Stimulated activated CD4-positive, alpha-beta T cell treated with anti-CD3 and anti-CD28 coated beads, TNF-alpha, amount 100 ng/mL, for 4 hours (primary cell): ENCODE measurements at places on chromosomes 7 and 10.

GRCh38 chr7:157570531-157571200, 233.9 kb downstream of the DNAJB6 start:
- no peak for DNase-seq

- DNase-seq, result peak; percentile 57
These were observed at the start of gene SUN1 for GRCh38 chr7:832167-832967. Gene SUN1 (plus strand): TSS chr7:832476. CDS start chr7:832525, 49 bp downstream.

GRCh38 chr7:123201901-123202300, 2.1 kb upstream of the SLC13A1 start:
- DNase-seq, result no peak

DNA sequence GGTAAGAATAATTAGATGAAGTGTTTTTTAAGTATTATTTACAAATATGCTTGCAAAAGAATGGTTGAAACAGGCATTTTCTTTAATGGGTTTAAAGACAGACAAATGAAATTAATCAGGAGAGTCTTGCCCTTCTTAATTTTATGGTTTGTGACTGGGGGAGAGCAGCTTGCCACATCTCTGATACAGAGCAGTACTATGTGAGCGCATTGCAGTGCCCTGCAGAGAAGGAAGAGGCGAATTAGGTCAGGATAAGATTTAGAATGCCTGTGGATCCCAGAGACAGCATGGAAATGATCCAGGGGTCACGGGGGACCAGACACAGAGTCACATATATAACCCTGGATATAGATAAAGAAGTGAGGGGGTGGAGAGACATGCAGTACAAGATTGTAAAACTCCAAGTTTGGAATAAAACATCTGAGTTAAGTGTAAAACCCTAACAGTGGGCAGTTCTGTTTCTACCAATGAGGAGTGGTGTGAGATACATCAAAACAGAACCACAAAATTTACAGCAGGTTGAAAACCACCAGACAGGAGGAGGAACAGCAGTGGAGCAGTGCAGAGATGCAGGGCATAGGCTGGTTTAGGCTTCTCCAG, 125.5 kb downstream of the FAM204A start:
- no peak for DNase-seq

DNA sequence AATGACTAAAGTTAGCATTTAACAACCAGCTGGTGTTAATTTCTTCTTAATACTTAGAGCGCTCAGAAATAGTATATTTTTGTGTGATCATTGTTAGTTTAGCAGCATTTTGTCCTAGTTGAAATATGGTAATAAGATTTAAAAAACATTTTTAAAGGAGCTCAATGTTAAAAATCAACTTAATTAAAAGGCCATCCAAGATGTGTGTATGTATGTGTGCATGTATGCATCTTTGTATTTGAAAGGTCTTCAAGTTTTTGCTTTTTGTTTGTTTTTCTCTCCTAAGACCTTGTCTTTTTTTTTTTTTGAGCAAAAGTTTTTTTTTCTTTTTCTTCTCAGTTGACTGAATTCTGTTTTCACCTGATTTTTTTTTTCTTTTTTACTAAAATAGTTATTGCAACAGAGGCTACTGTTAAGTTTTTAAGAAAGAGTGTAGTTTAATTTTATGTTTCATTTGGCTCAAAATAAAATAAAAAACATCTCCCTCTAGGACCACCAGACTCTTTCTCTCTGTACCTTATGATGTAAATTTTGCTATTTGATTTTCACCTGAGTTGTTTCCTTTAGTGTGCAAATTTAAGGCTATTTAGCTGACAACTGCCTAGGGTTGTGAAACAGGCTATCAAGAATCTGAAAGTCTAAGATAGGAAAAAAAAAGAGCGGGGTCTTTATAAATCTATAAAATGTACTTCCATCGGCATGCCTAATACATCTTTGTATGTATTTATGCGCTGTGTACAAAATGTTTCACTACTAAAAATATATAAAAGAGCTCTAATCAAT, 76.4 kb upstream of the C1GALT1 start:
- no peak for DNase-seq

DNA sequence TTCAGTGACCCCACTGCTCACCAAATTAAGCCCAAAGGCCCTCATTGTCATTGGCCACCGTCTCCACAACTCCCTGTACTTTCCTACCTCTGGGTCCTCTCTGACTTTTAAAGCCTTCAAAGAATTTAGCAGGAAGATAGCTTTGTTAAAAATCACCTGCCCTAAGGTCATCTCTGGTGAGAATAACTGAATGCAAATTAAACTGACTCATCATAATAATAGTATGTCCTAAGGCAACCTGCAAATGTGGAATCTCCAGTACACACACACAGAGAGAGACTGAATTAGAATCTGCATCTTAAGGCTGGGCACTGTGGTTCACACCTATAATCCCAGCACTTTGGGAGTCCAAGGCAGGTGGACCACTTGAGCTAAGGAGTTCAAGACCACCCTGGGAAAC, 24.1 kb downstream of the OAT start:
- DNase-seq, result no peak

- no peak for DNase-seq
These were observed 4.2 kb downstream of the PCDH15 start for GRCh38 chr10:54796881-54797280.

DNA sequence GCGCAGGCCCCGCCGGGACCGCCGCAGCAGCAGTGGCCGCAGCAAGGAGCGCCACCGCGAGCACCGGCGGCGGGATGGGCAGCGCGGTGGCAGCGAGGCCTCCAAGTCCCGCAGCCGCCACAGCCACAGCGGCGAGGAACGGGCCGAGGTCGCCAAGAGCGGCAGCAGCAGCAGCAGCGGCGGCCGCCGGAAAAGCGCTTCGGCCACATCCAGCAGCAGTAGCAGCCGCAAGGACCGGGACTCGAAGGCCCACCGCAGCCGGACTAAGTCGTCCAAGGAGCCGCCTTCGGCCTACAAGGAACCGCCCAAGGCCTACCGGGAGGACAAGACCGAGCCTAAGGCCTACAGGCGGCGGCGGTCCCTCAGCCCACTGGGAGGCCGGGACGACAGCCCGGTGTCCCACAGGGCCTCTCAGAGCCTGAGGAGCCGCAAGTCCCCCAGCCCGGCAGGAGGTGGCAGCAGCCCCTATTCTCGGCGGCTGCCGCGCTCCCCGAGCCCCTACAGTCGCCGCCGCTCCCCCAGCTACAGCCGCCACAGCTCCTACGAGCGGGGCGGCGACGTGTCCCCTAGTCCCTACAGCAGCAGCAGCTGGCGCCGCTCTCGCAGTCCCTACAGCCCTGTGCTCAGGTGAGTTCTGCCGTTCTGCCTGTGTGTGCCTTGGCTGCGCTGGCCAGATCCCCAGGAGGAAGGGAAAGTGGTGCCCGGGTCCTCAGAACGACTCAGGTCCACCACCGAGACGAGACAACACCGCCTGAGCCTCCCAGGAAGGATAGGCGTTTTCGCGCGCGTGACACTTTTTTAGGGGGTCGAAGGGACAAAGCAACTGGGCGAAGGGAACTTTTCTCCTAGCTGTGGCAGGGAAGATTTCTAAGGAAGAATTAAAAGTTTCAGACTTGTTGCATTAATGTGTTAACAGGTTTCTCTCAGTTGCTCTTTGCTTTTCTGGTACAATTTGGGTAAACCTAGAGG, 1.5 kb downstream of the CDK13 start:
- peak; percentile 34 for DNase-seq

DNA sequence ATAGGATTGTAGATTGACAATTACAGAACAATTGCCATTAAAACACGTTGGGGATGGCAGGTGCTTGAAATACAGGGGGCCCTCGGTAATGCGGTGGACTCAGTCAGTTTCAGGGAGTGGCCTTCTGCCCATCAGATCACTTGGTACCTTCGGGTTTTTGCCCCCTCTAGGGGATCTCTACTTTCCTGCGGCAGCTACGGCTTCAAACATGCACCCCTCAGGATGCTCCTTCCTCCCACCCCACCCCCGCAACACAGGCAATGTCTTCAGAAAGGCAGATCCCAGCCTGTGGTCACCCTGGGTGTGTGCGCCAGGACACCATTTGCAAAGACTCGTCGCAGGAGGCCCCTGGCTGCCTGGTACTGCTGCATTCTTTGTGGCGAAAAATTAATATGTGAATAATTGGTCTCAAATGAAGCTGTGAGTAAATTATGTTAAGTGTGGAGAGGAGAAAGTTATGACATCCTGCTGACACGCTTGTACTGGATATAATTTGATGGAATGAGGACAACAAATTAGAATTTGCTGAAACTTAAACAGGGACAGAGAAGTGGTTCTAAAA, 431.0 kb upstream of the MKI67 start:
- no peak for DNase-seq

DNA sequence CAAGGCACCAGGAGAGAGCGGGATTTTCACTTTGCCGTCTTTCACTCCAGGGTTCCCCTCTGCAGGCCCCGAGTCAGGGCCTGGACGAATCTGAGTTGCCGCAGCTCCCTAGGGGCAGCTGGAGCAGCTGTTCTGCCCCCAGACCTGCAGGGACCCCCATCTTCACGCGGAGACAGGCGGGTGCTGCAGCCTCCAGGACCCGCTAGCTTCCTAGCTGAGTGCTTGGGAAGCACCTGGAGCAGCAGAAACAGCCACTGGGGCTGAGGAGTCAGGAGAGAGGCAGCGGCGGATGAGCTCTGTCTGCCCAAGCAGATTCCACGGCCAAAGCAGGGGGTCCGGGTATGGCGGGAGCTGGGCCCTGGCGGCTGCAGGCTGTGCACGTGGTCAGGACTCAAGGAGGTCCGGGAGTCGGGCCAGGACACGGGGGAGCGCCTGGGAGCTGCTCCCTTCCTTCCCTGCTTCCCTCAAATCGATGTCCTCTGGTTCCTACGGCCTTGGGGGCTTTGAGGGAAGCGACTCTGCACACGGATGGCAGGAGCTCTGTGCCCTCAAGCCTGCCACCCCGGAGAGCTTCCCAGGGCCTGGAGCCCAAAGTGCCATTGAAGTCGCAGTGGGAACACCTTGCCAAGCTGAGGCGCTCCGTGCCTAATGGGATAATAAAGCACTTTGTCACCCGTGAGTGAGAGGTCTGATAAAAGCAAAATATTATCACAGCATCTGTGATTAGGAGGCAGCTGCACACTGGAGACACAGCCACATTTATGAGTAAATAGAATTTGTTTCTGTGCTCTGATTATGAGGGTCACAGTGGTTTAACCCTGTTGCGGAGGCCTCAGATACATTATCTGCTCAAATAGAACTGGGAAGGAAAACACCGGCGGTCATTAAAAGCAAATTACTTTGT, 17.2 kb downstream of the MNX1 start:
- DNase-seq, result no peak

- DNase-seq, result no peak
These were observed 67.1 kb upstream of the PRR15 start for GRCh38 chr7:29496355-29497020.

DNA sequence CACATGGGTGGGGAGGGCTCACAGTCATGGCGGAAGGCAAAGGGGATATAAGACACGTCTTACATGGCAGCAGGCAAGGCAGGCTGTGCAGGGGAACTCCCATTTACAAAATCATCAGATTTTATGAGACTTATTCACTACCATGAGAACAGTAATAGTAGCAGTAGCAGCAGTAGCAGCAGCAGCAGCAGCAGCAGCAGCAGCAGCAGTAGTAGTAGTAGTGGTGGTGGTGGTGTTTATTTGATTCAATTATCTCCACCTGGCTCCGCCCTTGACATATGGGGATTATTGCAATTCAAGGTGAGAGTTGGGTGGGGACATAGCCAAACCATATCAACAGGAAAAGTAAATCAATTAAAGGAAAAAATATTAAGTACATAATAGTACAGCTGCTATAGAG, 184.7 kb downstream of the LRMDA start:
- no peak for DNase-seq

- no peak for DNase-seq
These were observed 7.9 kb downstream of the ENTPD7 start for GRCh38 chr10:99667108-99667751.

DNA sequence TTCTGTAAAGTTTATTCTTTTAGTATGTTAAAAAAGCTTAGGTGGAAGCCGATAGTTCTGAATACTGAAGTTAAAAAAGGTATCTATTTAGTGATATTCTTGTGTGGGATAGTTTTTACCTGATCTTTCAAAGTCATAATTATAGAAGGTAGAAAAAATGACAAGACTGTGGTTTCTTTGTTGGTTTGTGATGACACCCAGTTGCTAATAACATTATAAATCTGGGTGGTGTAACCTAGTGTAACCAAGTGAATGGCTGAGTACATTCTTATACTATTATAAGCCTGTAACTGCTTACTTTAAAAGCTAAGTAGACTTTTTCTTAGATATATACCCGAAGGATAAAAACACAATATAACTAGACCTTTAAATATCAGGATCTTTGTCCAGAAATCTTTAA, 2.3 kb downstream of the CDK13 start:
- no peak for DNase-seq

- no peak for DNase-seq
These were observed 642.1 kb upstream of the GALNT17 start for GRCh38 chr7:70489813-70490212.

GRCh38 chr7:51213618-51214017, 103.0 kb downstream of the COBL start:
- no peak for DNase-seq

DNA sequence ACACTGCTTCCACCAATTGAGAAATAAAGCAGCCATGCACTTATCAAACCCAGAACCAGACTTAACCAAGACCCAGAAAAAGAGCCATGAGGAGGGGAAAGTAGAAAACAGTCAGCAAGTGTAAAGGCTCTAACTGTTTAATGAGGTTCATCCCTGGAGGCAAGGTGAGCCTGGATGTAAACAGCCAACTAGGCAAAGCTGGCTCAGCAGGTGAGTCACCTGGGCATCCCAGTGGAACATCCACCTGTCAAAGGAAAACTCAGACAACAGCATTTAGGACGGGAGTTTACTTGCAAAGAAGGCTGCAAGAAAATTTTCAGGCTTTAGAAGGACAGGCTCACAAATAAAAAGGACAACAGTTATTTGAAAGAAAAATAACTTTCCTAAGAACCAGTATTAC, 153.0 kb downstream of the SNX13 start:
- no peak for DNase-seq

DNA sequence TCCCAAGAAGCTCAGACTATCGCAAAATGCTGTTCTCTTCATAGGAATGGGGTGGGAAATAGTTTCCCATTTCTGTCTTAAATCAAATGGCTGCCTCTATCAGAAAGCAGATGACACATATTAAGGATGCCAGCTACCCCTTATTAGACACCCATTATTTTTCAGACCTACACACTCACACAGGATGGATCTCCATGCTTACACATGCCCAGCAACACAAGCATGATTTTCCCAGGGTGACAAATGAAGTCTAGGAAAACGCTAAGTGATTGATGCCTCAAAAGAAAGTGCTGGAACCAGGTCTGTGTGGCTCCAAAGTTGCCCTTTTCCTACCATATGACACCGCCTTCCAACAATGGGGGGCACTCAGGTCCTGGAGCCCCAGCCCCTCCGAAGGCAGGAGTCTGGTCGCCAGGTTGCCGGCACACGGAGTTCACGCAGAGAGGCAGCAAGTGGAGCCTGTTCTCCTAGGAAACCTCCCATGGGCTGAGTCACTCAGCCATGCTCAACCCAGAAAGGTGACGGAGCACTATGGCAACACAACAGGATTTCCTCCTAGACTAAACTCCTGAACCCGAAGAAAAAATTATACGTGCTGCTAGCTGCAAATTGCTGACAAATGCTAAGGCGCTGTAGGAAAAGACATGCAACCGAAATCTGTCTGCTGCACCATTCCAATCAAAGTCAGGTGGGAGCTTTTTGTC, 19.8 kb downstream of the VOPP1 start:
- DNase-seq, result no peak

- DNase-seq, result no peak
These were observed 118.4 kb upstream of the INSYN2A start for GRCh38 chr10:127314797-127315196.
